Caki2 (cell line): ENCODE measurements at places on chromosomes 6 and 20. TPM values are rescaled to one million over a fixed set of nuclear protein-coding genes. Genes with fewer than 3 reads are reported as not detected.

DNA sequence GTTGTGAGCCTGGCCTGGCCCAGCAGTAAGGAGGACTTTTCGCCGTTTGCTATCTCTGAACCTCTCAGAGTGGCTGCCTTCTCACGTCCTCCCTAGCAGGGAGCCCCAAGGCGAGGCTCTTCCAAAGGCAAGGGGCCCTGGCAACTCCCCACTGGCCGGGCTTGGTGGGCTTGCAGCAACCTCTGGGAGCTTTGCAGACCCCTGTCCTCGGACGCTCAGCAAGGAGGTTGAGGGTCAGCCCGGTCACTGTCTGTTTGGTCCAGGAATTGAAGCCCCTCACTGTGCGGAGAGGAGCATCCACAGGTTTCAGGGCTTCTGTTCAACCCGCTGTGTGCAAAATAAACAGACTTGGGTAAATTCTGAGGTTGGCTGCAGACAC is 28.2 kb upstream of the TBXT start:
- no peak for DNase-seq

DNA sequence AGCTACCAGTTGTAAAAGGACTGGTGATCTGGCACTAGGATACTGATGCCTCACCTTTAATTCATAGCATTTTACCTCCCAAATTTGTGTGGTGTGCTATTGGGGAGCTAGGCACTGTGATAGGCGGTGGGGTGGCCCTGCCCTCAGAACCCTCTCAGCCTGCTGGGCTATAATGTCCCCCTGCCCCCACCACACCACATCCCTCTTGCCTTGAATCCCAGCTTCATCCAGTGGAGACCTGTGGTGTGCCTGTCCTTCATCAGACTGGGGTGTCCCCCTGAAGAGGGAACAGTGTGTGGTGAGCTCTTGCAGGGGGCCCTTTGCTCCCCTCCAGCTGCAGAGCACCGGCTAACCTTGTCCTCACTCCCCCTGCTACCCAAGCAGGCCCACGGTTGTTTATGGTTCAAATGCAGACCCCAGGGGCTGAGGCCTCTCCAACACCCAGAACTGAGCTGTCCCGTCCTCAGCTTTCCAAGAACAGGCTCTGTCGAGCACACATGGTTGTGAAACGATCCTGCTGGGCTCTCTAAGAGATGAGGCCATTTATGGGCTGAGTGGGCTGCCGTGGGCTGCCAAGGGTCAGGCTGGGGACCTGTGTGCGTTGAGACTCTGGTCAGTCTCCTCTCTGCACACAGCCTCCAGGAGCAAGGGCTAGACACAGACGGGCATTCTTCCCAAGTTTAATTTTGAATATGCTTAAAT is 26.9 kb upstream of the VEGFA start:
- no peak for DNase-seq

GRCh38 chr20:24441661-24442060 is 27.8 kb upstream of the SYNDIG1 start:
- no peak for DNase-seq

DNA sequence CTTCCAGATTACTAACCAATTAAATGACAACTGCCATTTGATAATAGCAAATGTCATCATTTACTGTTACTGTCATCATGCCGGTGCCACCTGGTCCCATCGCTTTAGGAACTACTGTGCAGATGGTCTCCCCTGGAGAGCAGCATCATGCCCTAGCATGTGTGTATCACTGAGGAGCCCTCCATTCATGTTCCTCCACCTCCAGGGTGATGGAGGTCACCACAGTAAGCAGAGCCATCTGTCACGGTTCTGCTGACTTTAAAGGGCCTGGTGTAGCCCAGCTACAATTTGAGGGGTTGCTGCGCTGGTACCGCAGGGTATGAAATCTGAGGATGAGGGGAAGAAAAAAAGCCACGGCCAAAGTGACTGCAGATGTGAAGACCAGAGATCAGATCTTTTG is 118.8 kb upstream of the KCNK16 start:
- DNase-seq = no peak

GRCh38 chr6:30926644-30927043 is 5.3 kb downstream of the SFTA2 start:
- DNase-seq = peak; percentile 57

DNA sequence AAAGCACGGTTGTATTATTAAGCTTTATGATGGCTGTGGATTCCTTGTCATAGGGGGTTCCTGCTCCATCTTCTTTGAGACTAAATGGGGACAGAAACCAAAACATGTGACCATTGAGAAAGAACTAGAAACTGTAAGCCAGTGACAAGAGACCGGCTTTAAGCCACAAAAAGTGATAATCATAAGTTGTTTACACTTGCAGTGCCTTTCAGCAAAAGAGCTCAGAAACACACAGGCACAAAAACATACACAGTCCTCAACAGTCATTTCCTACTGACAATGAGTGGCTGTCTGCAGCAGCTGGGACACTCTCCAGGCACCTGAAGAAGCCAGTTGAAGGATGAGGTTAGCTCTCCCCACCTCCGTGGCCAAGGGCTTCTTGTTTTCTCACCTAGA is 20.0 kb upstream of the UBE2J1 start:
- DNase-seq = no peak

DNA sequence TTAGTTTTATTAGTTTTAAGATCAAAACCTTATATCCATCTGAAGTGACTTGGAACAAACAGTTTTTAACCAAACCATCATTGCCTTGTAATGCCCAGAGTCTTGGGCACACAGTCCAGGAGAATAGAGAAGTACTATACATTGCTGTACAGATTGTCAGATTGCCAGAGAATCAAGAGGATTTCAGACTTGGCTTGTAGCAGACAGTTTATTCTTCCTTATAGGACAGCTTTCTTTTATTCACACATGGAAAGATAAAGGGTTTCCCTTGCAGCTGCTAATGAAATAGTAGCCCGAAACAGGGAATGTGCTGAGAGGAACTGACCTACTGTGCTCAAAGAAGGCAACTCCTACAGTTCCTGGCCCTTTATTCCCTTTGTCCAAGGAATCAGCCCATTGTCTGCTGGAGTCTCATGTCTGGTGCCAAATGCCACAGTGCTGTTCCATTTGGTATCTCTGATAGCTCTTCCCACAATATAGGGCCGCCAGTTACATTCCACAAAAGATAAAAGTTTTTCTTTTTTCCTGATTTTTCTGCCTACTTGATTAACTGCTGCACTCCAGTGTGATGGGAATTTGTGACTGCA is 30.6 kb downstream of the DCBLD1 start:
- DNase-seq = no peak

- DNase-seq = peak; percentile 25
Observed at GRCh38 chr6:91486200-91486599, 899.3 kb upstream of the MAP3K7 start.

DNA sequence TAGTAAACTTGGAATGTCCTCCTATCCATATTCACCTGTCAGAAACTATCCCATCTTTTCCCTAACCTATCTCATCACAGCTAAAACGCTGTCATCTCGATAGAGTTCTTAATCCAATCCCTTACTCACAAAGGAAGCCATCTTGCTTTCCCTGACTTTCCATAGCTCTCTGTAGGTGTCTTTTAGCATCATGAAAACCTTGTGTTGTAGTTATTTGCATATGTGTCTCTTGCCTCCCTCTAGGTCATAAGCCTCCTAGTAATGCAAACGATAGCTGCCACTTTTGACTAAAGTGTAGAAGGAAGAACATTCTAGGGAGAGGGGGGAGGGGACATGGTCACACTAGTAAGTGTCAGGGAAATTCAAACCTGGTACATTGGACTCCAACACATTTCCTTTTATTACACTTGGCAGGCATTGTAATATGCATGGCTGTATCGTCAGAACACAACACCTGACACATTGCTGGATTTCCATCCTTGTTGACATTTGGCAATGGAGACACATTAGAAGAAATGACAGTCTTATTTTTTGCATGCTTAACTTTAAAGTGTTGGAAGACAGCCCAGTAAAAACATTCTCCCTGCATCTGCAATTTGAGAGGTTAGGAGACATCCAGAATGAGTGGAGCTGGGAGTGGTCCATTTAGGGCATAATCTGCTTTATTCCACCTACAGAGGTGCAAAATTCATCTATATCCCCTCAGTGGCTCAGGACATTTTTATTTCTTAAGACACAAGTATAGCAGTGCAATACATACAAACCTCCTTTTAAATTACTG is 283.4 kb downstream of the HAO1 start:
- no peak for DNase-seq

- no peak for DNase-seq
Observed at GRCh38 chr6:44457596-44457995, 70.1 kb downstream of the CDC5L start.

GRCh38 chr20:17648791-17649730 is 33.0 kb downstream of the RRBP1 start:
- DNase-seq = no peak

DNA sequence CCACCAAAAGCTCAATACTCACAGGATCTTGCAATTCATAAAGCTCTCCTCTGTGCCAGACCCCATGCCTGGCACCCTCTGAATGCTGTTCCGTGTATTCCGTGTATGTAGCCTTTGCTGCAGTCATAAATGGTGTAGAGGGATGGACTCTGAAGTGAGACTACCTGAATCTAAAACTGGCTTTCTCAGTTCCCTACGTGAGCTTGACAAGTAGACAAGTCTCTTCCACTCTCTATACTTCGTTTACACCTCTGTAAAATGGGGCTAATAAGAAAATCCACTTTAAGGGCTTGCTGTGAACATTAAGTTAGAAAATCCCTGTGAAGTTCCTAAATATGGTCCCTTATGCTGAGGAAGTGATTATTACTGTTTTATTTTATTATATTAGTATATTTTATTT is 31.5 kb downstream of the PPP1R16B start:
- DNase-seq = no peak

- DNase-seq = no peak
Observed at GRCh38 chr6:79353226-79353625, 118.7 kb upstream of the HMGN3 start.

DNA sequence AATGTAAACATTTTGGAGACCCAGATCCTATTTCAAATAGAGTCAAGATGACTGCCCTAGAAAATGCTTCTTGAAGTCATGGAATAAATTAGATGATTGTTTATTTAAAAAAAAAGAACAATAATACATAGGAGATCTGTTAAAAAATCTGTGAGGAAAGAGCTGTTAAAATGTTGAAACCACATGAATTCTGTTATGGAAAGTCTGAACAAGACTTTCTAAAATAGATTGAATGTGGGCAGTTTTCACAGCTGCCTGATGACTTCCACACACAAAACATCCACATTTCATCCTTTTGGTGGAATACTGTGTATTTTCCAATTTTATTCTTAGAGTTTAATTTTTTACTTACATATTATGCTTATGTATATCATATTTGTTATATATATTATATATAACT is 186.1 kb downstream of the LAMA2 start:
- DNase-seq = no peak

- no peak for DNase-seq
Observed at GRCh38 chr20:1310506-1311190, 18.3 kb downstream of the SDCBP2 start.

GRCh38 chr6:158568549-158568948 is 8.7 kb downstream of the TMEM181 start:
- no peak for DNase-seq

- no peak for DNase-seq
Observed at GRCh38 chr6:71034563-71035345, 77.9 kb upstream of the B3GAT2 start.

DNA sequence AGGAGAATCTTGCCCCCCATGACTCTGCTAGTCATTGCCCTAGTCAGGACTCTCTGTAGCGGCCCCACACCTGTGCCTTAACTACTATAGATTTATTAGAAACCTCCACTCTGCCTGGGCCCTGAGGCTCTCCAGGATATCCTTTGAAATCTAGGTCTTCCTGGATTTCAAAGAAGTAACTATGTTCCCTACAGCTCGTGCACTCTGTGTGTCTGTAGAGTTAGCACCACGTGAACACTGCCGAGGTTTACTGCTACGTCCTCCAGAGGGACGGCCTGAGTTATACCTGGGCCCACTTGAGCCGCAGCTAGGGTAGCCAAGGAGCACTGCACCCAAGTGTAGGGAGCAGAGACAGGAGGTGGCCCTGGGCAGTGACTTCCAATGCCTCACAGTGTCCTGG is 19.8 kb downstream of the GLP1R start:
- no peak for DNase-seq

DNA sequence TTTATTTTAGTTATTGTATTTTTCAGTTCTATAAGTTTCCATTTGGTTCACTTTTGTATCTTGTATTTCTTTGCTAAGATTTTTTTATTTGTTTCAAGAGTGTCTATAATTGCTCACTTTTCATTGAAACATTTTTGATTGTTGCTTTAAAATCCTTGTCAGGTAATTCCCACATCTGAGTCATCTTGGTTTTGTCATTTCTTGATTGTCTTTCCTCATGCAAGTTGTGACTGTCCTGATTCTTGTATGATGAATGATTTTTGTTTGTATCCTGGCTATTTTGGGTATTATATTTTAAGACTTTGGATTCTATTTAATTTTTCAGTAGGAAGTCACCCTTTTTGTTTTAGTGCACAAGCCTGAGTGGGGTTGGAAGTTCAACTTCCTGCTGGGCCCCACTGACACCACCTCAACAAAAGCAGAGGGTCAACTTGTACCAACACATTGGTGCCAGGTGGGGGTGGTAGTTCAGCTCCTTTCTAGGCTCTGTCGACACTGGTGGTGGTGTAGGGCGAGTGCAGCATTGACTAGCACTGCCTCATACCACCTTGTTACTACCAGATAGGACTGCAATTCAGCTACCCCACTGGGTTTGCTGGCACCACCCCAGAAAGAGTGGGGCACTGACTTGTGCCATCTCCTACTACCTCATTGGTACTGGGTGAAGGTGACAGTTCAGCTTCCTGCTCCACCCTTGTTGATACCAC is 8.8 kb downstream of the RSPH3 start:
- DNase-seq = no peak

DNA sequence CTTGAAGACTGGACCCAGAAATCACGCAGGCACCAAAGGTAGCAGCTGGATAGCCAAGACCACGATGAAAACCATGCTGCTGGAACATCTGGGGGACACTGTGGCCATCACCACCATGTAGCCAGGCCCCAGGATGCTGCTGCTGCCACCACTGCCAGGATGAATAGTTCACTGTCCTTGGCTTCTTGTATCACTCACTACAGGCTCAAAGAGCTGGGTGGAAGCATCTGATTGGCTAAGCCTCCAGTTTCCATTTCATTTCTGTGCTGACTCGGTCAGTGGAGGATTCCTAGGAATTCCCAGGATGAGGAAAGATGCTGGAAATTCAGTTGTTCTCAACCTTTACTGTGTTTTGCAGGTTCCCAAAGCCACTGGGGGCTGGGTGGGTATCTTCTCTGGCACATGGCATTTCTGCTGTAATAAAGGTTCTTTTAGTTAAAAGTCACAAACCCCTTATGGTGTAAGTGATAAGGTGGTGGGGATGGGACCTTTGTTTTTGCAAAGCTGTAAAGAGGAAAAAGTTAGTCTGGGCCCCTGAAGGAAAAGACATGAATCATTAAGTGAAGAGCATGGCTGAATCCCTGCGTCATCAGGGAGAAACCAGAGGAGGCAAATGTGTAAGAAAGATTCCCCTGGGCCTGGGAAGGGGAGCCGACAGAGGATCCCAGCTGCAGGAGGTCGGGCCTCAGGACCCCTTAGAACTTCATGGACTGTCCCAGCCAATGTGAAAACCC is 75.6 kb upstream of the RNF24 start:
- peak; percentile 25 for DNase-seq

GRCh38 chr20:62888406-62888805 is 26.8 kb upstream of the TCFL5 start:
- DNase-seq = no peak

The MUCL3 gene
- 0.24 TPM in 1 of 2 replicates, not detected in the other for total RNA-seq

The FKBP5 gene
- 4.3 and 6.9 TPM in 2 replicates for total RNA-seq

The DDX27 gene
- 59.1 and 70.2 TPM in 2 replicates for total RNA-seq

The NHLRC1 gene
- total RNA-seq = 1.1 and 2.5 TPM in 2 replicates
